Stimulated activated CD4-positive, alpha-beta T cell treated with anti-CD3 and anti-CD28 coated beads, TNF-alpha, amount 100 ng/mL, for 24 hours (primary cell): ENCODE measurements at places on chromosomes 6 and 20.

- DNase-seq = no peak
These were observed 64.4 kb upstream of the IYD start for GRCh38 chr6:150304429-150304828.

- no peak for DNase-seq
These were observed 48.3 kb upstream of the IPCEF1 start for GRCh38 chr6:154404791-154405400.

DNA sequence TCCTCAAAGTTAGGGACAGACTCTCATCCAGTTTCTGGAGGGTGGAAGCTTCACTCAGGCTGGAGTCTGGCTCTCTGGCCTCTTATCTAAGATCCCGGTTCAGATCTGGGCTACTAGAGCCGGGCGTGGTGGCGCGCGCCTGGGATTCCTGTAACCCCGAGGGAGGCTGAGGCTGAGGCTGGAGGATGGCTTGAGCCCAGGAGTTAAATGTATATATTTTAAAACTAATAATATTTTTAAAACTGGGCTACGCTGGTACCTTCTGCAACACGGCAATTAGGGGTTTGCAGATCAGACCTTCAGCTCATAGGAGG lies 710 bp upstream of the ZNF343 start:
- no peak for DNase-seq

- peak; percentile 11 for DNase-seq
These were observed at the start of gene PLEKHG1 for GRCh38 chr6:150599199-150600009. PLEKHG1 (plus strand) TSS chr6:150599885; CDS start chr6:150733682, 133,797 bp downstream.

GRCh38 chr6:14450578-14450977 lies 333.0 kb downstream of the CD83 start:
- no peak for DNase-seq

- DNase-seq = no peak
These were observed 753 bp upstream of the PERP start for GRCh38 chr6:138107752-138108592.

GRCh38 chr6:2962004-2962403 lies 9.4 kb downstream of the SERPINB6 start:
- no peak for DNase-seq

DNA sequence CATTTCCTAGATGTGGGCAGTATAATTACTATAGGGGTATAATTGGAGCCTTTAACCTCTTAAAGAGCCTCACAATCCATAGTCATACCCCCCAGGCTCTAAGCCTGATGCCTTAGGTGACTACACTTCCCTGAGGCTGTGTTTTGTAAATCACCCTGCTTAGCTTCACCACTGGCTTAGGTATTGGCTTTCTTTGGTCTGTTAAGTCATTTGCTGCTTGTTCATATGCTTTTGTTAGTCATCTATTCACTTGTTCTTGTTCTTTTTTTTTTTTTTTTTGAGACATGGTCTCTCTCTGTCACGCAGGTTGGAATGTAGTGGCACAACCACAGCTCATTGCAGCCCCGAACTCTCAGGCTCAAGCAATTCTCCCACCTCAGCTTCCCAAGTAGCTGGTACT lies 26.7 kb downstream of the KAT14 start:
- no peak for DNase-seq

GRCh38 chr20:1805816-1806215 lies 89.4 kb upstream of the SIRPA start:
- no peak for DNase-seq

DNA sequence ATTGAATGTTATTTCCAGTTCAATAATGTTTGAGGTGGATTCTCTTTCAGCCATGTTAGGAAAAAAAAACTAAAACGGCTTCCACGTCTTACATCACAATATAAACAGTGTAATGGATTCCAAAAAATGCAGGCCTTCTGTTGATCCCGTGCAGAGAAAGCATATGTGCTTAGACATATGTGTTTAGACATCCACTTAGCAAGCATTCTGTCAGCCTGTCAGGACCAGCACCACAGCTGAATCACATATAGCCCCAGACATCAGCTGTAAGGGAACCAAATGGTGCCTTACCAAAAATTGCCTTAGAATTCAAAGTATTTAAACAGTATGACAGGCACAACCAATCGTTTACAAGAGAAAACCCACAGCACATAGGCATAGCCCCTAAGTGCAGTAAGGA lies 304.9 kb downstream of the EYA4 start:
- DNase-seq = no peak

GRCh38 chr6:53582963-53583362 lies 38.1 kb upstream of the GCLC start:
- DNase-seq = no peak

DNA sequence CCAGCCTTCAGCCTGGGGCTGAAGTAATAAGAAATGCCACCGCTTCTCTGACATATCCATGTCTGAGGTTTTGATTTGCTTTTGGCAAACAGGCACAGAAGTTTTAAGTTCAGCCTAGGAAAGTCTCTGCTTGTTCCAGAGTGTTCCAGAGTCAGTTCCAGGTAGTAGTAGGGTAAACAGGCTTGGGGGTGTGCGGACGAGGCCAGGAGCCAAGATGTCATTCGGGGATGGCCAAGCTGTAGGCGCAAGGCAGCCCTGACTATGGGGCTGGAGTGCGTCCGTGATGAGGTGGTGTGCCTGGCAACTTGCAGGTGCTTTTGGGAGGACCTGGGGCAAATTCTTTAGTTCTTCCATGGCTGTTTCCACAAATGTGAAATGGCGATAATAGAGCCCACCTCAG lies 60.3 kb downstream of the IRF4 start:
- no peak for DNase-seq

DNA sequence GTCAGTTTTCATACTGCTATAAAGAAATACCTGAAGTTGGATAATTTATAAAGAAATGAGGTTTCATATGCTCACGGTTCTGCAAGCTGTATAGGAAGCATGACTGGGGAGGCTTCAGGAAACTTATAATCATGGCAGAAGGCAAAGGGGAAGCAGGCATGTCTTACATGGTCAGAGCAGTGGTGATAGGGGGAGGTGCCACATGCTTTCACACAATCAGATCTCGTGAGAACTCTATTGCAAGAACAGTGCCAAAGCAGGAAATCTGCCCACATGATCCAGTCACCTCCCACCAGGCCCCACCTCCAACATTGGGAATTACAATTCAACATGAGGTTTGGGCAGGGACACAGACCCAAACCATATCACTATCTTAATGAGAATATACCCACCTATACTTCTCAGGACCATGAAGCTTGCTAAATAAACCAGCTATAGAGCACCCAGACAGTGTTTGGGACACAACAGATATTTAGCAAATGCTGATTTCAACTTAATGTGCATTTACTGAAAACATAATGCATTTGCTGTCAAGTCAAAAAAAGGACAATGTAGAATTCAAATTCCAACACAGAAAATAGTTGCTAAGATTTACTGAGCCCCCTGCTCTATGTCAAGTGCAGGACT lies 63.8 kb downstream of the TNFRSF21 start:
- no peak for DNase-seq

DNA sequence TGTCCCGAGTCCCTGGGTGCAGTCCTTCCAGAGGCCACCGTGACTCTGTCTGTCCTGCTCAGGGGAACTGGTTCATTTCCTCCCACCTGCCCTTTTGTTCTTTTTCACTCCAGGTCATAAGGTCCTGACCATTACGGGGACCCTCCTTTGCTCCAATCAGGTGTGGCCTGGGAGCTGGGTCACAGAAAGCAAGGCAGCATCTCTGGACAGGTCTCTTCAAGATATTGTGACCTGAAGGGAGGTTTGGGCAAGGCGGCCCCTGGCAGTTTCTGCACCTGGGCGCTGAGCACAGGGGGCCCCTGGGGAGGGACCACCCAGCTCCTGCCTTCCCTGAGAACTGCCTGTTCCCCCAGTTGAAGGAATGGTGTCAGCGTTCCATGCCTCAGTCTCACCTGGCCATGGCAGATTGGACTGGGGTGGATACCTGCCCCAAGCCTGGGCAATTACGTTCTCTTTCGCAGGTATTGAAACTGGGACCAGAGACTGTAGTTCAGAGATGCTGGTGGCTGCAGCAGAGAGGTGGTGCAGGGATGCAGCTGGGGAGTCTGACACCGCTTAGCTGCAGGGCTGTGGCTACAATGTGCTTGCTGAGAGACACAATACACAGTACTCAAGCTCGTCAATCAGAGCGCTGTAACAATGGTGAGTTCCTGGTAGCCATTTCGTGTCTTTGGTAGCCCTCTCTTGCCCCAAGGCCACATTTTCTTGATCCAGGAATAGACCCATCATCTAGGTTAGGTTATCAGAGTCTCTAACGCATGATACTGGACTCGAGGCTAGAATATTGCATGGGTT lies 15.6 kb upstream of the NELFCD start:
- no peak for DNase-seq

- DNase-seq = no peak
These were observed 1.8 kb downstream of the TUBE1 start for GRCh38 chr6:112085286-112086065.

GRCh38 chr6:138999949-139000725 lies 12.1 kb upstream of the REPS1 start:
- no peak for DNase-seq

- DNase-seq = no peak
These were observed 298.8 kb upstream of the FERMT1 start for GRCh38 chr20:6421321-6422248.

GRCh38 chr20:57118964-57119363 lies 147.5 kb downstream of the BMP7 start:
- no peak for DNase-seq

DNA sequence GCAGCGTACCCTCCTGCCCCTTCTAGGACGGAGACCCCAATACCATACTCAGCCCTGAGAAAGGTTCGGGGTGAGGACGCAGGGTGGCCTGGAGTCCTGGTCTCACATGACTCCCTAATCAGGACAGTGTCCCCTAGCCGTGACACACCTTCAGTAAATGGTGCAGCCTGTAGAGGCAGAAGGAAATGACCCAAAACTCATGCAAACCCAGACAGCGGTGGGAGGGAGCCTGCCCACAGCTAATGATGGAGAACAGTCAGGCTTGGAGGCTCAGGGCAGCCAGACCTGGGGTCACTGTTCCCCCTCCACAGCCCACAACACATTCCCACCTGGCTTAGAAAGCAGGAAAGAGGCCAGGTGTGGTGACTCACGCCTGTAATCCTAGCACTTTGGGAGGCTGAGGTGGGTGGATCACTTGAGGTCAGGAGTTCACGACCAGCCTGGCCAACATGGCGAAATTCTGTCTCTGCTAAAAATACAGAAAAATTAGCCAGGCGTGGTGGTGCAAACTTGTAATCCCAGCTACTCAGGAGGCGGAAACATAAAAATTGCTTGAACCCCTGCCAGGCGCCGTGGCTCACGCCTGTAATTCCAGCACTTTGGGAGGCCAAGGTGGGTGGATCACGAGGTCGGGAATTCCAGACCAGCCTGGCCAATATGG lies 8.8 kb upstream of the HMGA1 start:
- no peak for DNase-seq

DNA sequence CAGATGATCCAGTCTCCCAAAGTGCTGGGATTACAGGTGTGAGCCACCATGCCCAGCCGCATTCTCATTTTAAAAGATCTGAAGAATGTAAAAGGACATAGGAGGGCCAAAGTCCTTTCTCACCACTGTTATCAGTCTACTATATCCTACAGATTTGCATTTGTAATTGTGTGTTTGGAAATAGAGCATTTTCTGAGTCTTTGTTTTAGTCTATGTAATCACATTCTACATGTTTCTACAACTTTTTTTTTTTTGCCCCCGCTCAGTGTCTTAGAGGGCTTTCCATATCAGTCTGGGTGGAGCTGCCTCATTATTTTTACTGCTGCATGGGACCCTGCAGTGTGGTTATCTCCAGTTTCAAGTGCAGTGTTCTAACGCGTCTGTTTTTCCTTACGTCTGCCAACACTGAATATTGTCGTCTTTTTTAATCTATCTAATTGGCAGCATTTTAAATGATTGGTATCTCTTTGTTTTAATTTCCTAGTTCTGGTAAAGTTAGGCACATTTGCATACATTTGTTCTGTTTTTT lies 7.8 kb downstream of the CUL9 start:
- no peak for DNase-seq

- DNase-seq = no peak
These were observed 484.3 kb downstream of the DHX35 start for GRCh38 chr20:39446397-39446796.

DNA sequence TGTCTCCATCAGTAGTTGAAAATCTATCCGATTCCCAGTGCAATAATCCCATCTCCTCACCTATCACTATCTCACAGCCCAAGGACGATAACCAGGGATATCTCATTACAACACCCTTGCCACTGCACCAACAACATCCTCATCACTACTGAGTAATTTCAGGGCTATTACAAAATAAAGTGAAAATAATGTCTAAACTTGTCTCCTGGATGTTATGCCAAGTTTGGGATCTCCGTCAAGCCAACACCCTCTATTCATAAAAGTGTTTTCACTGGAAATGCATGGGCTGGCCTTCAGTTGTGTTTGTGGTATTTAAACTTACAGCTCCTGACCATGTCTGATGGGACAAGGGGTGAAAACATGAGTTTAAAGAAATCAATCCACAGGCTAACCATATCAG lies 42.0 kb upstream of the STMND1 start:
- DNase-seq = no peak

- DNase-seq = no peak
These were observed 91.0 kb downstream of the TCP11 start for GRCh38 chr6:35049900-35050756.

GRCh38 chr6:159107451-159108260 lies 61.5 kb upstream of the FNDC1 start:
- DNase-seq = no peak

DNA sequence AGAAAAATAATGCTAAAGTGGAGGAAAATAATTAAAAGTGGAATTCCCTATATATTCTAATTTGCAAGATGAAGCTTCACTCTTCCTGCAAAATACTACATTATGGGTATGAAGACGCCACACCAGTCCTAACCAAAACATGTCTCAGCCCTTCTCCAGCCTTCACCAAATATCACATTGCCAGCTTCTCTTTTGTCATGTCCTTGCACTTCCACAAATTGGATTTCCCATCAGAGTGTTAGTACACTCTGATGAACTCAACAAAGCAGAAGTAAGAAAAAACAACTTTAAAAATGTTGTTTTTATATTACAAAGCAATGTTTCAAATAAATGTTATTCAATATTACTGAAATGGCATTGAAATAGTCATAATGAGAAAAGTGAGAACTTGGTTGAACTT lies 62.4 kb upstream of the RNF146 start:
- no peak for DNase-seq

DNA sequence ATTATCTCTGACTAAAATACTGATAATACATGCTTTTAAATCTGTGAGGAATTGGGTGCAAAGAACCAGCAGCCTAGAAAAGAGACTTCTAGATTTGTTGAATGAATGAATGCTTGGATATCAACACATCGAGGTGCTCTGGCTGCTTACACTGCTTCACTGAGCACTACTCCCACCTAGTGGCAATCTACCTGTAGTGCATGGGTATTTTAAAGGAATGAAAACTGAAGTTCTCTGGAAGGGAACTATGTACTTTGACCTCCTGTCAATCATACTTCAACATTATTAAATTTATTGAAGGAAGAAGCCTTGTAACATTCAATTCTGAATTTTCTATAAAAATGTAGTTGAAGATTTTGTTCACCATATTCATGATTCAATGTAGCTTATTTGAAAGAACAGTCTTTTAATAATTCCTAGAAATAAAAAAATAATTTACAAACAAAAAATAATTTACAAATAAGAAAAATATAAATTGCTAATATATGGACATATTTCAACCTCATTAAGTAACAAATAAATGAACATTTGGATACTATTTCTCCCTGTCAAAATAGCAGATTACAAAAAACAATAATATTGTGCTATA lies 111.2 kb upstream of the MMS22L start:
- DNase-seq = peak; percentile 19
